ENCODE measurements at places on chromosomes 3 and 15.
A peak's percentile ranks its signal among the peaks of the same experiment; 100 is the strongest.

- DNase-seq, result no peak
These were observed 55.6 kb upstream of the LRTM1 start for GRCh38 chr3:54983266-54984099.

- no peak for DNase-seq
These were observed 405.4 kb downstream of the FEZF2 start for GRCh38 chr3:61967937-61968336.

- DNase-seq, result peak; percentile 25
These were observed 91.7 kb upstream of the FGF12 start for GRCh38 chr3:192819001-192819569.

DNA sequence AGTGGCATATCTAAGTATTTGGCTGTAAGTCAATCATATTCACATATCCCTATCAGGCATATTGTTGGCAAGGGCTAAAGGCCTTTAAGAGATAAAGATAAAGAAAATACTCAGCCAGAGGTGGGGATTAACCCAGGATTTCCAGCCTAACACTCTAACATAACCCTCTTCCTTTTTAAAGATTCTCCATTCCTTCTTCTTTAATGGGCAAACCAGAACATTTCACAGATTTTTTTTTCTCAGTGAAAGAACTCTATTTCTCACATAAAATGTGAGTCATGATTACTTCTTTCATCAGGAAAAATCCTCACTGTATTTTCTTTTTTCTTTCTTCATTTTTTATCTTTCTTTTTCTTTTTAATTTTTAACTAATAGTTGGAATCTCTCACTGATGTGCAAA, 200.4 kb downstream of the NR1D2 start:
- no peak for DNase-seq

DNA sequence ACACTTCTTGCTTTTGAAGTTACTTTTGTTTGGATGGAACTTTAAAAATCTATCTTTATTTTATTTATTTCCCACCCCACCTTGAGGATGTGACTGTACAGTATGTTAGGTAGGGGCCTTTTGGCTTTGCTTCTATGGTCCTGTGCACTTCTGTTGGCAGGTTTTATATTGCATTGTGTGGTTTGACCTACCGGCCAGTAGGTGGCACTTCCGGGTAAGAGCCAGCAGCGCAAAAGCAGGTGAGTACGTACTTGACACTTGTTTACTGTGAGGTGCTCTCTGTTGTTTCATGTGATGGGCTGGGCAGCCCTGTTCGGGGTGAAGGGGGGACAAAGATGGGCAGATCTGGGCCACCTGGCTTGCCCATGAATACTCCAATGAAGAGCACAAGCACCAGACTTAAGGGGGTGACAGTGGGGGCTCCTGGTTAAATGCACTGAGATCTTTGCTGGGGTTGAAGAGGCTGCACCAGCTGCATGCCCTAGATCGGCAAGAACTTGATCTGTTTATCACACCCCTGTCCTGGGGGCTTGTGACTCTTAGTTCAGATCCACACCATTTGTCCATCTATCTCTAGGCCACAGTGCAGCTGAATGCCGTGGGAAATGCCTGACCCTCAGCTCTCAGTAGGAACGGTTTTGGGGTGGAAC, 131.6 kb downstream of the NLGN1 start:
- no peak for DNase-seq

GRCh38 chr3:13308380-13308801, 111.7 kb downstream of the NUP210 start:
- DNase-seq, result peak; percentile 18

DNA sequence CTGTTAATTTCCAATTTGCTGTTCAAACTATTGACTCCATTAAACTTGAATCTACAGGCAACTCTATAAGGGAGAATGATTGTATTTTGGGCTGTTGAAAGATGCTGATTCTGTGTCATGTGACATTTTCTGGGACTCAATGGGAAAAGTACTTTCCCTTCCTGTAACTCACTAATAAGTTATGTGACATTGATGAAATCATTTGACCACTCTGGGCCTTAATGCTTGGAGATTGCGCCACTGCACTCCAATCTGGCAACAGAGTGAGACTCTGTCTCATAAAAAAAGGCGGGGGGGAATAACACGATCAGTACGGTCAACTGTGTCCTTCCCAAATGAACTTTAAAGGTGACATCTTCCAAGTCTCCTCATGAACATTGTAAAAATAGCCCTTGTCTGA, 215.2 kb upstream of the SGO1 start:
- no peak for DNase-seq

- no peak for DNase-seq
These were observed 21.0 kb downstream of the GLCE start for GRCh38 chr15:69181424-69181823.

GRCh38 chr3:161393803-161394202, 22.5 kb upstream of the SPTSSB start:
- DNase-seq, result no peak

DNA sequence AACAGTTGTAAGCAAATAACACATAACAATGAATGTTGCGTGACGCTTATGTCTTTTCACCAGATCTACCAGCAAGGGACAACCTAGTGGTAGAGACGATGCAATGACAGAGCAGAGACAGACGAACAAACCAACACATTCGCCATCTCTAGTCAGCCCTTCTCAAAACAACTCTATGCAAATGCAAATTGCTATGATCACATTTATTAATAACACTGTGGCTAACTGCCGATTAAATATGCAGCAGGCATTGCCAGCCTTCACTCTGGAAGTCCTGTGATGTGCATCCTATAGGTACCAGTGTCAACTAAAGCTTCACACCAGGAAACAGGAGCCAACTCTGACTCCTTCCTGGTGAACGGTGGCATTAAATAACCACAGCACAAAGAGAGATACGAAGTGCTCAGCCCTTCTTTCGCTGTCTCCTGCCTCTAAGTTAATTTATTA, 94.2 kb downstream of the FOXP1 start:
- DNase-seq, result peak; percentile 69

DNA sequence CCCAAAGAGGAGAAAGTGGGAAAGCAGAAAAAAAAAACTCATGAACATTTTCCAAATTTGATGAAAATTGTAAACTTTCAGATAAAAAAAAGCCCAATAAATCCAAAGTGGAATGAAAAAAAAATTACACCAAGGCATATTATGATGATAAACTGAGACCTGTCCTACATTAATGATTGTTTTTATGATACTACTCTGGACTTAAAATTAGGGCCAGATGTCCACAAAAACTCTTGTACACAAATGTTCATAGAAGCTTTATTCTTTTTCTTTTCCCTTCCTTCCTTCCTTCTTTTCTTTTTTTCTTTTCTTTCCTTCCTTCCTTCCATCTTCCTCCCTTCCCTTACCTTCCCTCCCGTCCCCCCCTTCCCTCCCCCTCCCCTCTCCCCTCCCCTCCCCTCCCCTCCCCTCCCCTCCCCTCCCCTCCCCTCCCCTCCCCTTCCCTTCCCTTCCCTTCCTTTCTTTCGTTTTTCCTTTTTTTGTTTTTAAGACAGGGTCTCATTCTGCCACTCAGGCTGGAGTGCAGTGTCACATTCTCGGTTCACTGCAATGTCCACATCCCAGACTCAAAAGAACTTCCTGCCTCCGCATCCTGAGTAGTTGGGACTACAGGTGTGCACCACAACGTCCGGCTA, 243.9 kb downstream of the MEIS2 start:
- no peak for DNase-seq

DNA sequence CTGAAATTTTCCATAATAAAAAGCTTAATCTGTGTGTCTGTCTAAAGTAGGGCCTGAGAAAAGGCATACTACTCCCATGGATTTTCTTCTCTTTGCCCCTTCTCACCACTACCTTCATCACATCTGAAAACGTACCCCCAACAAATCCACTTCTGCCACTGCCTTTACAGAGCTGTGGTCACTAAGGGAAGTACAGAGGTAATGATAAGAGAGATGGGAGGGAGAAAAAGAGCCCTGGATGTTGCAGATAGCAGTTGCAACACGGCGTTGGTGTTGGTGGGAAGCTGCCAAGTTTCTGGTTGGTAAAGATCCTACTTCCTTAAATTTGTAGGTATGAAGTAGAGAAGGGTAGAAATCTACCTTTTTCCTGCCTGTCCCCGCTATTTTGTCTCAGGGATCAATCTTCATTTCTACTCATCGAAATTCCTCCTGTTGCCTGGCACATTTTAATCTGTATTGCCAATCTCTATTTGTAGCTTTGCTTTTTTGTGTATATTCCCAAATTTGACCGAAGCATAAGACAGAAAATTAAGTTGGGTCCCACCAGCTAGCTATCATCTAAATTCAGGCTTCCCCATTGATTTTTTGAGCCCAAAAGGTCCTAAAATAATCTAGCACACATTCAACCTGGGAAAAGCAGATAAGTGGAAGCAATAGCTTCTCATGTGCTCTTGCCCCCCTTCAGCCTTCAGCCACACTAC, 102.9 kb downstream of the TFDP2 start:
- no peak for DNase-seq

DNA sequence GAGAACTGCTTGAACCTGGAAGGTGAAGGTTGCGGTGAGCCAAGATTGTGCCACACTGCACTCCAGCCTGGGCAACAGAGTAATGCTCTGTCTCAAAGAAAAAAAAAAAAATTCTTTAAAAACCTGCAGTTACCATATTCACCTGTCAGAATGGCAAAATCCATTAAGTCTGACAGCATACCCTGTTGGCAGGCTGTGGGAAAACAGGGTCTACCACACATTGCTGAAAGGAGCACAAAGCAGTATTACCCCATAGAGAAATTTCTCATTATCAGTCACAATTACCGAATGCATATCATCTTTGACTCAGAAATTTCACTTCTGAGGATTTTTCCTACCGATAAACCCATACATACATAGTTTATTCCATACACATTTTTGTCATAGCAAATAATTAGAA, 264.1 kb upstream of the SLCO3A1 start:
- DNase-seq, result peak; percentile 5

GRCh38 chr3:129868912-129869311, 24.6 kb downstream of the TMCC1 start:
- DNase-seq, result no peak

DNA sequence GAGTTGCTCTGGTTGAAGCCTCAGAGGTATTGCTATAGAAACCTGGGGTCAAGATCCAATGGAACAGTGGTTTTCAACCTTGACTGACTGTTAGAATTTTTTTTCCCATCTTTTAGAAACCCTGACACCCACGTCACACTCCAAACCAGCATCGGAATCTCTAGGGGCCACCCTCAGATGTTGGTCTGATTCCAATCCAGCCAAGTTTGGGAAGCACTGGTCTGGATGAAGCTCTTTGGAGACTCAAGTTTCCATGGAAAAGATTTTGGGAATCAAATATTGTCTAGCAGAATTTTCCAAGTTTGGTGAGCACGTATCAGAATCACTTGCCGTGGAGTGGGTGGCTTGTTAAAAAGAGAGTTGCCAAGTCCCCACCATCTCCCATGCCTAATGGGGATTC, 103.8 kb downstream of the THSD4 start:
- DNase-seq, result no peak

- DNase-seq, result no peak
These were observed 60.4 kb downstream of the UQCC5 start for GRCh38 chr3:52596658-52597265.

DNA sequence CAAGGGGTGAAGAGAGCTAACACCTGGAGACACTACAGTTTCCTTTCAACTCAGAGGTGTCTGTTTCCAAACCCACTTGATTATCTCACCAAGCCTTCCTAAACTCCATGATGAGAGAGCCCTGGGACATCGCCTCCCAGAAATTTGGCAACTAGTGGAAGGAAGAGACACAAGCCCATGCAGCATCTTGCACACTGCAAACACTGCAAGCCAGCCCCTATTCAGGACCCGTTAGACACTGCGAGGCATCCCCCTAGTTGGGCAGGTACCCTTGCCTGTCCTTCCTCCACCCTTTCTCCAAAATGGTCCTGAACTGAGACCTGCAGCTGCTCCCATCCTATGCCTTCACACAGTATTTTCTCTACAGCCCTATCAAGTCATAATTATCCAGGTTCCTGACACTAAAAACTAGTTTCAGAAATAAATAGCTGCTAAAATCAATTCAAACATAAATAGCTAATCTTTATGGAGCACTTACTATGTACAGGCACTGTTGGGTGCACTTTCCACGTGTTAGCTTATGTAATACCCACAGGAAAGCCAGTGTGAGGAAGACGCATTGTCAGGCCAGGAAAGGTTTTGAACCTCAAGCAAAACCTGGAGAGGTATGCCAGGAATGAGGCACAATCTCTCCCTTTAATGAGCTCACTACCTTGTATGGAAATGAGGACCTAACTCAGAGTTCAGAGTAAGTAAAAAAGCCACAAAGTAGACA, 2.8 kb downstream of the MAGI1 start:
- no peak for DNase-seq

DNA sequence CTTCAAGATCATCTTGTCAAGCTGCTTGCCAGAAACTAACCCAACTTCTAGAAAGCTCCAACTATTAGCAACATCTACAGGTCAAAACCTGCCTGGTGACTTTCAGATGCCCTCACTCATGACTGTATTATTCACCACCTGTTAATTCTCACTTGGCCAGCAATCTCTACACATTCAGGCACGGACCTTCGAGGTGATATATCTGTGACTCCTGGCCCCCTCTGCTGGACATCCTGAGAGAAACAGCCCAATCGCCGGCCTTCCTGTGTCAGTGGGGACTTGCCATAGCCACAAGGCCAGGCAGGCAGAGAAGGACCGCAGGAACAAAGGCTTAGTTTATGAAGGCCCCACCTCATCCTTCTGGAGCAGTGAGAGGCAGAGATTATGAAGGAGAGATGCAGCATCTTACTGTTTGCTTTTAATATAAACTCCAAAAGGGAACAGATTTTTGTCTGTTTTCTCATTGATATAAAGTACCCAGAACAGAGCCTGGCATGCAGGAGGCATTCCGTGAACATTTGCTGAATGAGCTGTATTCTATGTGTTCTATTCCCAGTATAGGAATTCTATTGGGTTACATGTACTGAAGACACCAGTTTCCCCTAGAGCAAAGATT, 24.4 kb upstream of the OCA2 start:
- peak; percentile 46 for DNase-seq

- no peak for DNase-seq
These were observed 201.2 kb downstream of the ADAMTSL3 start for GRCh38 chr15:83854950-83855707.

- no peak for DNase-seq
These were observed 531 bp upstream of the MAP1A start for GRCh38 chr15:43516801-43517353.

- no peak for DNase-seq
These were observed 38.7 kb downstream of the ANXA2 start for GRCh38 chr15:60358935-60359682.

GRCh38 chr3:122021811-122022401, at the start of gene ILDR1:
ILDR1 (minus strand) TSS chr3:122022247; CDS start chr3:122022077, 170 bp downstream.
- DNase-seq, result no peak
